ENCODE measurements at places on chromosomes 3 and 15.

GRCh38 chr15:72515591-72516389 is 41.7 kb downstream of the ARIH1 start:
- no peak for DNase-seq

DNA sequence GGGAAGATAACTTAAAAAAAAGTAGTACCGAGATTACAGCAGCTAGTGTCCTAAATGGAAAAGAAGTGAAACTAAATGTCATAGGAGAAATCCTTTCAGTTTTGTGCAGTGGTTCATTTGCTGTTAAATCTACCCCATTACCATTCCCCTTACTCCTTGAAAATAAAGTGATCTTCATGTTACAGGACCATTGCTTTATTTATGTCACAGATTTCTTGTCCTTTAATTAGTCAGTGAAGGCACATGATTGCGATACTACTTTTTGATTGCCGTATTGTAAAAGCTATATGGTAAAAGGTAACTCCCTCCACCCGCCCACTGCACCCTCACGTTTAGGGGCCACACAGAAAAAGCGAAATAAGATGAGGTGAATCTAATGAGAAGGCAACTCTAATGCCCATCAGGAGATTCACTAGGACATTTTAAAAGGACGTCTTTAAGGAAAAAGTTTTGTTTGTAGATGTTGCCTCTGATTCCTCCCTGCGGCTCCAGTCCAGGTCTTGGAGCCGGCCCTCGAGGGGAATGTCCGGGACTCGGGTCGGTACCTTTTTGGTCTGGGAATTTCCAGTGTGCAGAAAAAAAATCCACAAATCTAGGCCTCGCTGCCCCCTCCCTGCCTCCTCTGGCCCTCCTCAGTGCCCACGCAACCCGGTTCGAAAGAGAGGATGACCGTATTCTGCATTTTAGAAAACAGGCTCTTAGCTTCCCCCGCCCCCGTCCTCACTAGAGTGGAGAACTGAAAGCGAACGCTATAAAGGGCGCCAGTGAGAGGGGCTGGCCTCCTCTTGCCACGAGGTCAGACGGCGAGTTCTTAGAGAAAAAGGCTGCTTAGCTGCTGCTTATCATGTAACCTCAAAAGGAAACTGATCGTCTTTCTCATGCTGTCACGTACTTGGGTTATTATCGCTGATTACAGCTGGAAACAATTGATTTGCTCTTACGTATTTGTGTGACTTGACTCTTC is 21.8 kb upstream of the NFKBIZ start:
- peak; percentile 57 for DNase-seq

GRCh38 chr15:67065531-67066005 is at the start of gene SMAD3:
SMAD3 (plus strand) TSS chr15:67065602; CDS start chr15:67066155, 553 bp downstream.
- DNase-seq: peak; percentile 94

DNA sequence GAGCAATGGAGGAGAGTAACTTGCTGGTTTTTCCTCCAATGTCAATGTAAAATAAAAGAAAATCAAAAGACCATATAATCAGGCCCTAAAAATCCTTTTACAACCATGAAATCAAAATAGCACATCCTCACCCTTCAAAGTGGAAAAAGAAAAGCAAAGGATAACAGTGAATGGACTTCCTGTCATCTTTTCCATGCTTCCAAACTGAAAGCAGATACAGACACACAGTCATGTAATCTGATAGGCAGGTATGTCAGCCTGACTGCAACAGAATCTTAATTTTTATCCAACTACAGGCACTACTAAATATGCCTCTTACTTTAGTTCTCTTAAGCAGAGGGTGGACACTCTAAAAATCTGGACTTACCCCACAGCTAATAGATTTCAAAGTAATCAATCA is 27.8 kb upstream of the IGDCC4 start:
- no peak for DNase-seq

GRCh38 chr3:115165266-115165665 is 18.2 kb upstream of the ZBTB20 start:
- no peak for DNase-seq

- DNase-seq: no peak
Measured at GRCh38 chr3:135965129-135965505, 411 bp upstream of the PPP2R3A start.

DNA sequence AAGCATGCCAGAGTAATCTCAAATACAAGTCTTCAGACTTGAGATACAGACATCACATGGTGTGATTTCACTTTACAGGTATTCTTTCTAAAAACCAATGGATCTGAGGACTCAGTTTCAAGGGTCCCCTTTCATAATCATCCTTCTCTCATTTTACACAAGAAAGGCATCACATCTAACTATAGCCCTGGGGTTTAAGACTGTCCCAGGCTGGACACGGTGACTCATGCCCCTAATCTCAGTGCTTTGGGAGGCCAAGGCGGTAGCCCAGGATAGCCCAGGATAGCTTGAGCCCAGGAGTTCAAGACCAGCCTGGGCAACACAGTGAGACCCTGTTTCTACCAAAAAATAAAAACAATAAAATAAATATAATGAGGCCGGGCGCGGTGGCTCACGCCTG is 36.4 kb downstream of the UBP1 start:
- no peak for DNase-seq

GRCh38 chr3:122092460-122093165 is 37.5 kb downstream of the CD86 start:
- DNase-seq: no peak

- no peak for DNase-seq
Measured at GRCh38 chr3:54870423-54870822, 57.4 kb downstream of the LRTM1 start.

- DNase-seq: no peak
Measured at GRCh38 chr3:15283702-15284101, 48.7 kb downstream of the SH3BP5 start.

- DNase-seq: no peak
Measured at GRCh38 chr15:96209285-96209735, 121.2 kb upstream of the NR2F2 start.

- DNase-seq: no peak
Measured at GRCh38 chr15:35673093-35673684, 127.2 kb upstream of the DPH6 start.

DNA sequence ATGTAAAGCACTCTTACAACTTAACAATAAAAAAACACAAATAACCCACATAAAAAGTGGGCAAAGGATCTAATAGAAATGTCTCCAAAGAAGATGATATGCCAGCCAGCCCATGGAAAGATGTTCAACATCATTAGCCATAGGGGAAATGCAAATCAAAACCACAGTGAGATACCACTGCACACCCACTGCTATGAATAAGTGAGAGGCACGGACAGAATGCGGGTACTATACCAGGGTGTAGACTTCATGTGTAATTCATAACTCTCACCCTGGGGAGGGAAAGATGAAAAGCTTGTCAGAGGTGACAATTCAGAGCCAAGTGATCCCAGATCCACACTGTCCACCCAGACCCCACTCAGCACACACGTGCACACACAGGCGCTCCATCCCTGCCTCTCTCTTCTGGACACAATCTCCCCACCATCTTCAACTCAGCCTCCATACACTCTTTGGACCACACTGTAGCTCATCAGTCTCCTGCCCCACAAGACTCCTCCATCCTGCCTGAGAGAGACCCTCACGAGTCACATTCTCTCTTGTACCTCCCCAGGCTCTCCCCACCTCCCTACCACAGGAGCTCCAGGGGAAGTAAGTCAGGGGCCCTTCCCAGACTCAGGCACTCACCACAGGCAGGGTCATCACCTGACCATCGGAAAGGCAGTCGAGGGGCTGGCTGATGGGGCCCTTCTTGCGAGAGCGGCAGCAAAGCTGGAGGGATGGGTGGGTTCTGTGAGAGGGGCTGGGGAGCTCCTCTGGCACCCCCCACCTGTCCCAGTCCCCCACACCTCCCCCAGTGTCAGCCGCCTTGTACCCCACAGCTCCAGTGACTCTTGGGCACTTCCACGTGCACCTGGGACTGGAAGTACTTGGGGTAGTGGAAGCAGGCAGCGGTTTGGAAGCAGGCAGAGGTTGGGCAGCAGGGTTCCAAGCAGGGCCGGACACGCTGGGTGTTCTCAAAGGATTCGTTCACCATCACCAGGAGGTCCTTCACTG is 21.3 kb downstream of the PLA2G4E start:
- no peak for DNase-seq

- DNase-seq: no peak
Measured at GRCh38 chr3:52014613-52015012, 18.9 kb upstream of the RPL29 start.

- DNase-seq: no peak
Measured at GRCh38 chr3:128409624-128410581, 56.8 kb downstream of the DNAJB8 start.

- no peak for DNase-seq
Measured at GRCh38 chr3:124320976-124321375, 329.1 kb upstream of the ROPN1 start.

DNA sequence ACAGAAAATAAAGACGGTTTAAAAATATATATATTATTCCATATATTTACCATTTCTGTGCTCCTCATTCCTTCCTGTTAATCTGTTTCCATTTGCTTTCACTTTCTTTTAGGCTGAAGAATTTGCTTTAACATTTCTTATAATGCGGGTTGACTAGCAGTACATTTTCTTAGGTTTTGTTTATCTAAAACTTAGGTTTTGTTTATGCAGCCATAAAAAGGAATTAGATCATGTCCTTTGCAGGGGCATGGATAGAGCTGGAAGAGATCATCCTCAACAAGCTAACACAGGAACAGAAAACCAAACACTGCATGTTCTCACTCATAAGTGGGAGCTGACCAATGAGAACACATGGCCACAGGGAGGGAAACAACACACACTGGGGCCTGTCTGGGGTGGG is 578.1 kb downstream of the FHIT start:
- DNase-seq: no peak

GRCh38 chr3:159866201-159866746 is 122.4 kb upstream of the IL12A start:
- DNase-seq: no peak

DNA sequence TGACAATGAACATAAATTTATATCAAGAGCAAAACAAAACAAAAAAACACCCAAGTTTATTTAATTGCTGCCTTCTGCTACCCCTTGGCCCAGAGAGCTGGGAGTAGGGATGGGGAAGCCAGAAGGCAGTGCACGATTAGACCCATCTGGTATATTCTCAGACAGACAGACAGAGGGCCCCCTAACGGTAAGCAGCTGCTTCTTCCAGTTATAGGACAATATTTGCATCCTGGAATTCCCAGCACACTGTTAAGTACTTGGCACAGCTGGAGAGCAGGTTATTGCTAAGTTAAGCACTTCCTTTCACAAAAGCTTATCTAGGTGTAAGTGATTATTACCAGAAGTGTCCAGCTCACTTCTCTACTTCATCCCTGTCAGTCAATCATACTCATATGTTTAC is 39.3 kb downstream of the C2CD4B start:
- no peak for DNase-seq

- DNase-seq: no peak
Measured at GRCh38 chr3:124748560-124749198, 18.4 kb downstream of the UMPS start.

DNA sequence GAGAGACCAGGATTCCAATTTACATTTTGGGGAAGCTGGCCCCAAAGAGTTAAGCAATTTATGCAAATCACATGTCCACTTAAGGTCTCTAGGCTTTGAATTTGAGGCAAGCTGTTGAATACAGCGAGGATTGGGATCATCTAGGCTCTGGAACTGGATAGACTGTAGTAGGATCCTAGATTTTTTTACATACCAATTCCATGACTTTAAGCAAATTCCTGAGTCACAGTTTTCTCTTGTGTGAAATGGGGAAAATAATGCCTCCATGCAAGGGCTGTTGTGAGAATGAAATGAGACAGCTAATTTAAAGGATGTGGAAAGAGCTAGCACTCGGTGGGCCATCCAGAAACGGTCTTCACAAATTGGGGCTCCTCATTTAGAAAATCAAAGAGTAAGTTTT is 103.4 kb downstream of the MINAR1 start:
- DNase-seq: no peak

- DNase-seq: no peak
Measured at GRCh38 chr3:13931172-13931571, 51.3 kb upstream of the WNT7A start.

DNA sequence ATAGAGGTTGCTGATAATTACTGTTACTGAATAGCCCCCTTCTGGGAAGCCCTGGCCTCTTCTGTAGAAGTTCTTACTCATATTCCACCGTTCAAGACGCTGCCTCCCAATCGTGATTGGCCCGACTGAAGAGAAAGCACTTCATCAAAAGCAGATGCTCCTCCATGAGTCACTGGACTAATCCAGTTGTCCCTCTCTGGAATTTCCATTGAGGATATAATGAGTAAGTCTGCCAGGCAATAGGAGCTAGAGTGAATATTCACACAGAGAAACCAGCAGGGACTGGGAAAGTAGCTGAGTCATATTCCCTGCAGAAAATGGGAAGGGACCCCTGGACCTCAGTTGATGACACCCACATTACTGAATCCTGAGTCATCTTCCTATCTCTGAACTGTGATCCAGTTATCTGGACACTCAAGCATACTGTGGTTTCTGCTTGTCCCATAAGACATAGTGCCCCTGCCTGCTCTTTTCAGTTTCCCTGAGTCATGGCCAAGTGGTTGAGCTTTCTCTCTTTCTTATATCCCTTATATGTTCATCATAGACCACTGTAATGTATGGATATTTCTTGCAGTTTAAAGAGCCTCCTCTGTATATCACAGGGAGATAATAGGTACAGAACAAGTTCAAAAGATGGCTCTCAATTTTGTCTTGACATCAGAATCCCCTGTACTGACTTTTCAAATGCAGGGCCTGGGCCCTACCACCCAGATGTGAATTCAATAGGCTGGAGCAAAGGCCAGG is 151.2 kb upstream of the CDIN1 start:
- DNase-seq: peak; percentile 86

GRCh38 chr3:39485547-39485946 is 18.1 kb downstream of the MOBP start:
- no peak for DNase-seq

- no peak for DNase-seq
Measured at GRCh38 chr3:189953551-189953950, 167.1 kb downstream of the P3H2 start.

DNA sequence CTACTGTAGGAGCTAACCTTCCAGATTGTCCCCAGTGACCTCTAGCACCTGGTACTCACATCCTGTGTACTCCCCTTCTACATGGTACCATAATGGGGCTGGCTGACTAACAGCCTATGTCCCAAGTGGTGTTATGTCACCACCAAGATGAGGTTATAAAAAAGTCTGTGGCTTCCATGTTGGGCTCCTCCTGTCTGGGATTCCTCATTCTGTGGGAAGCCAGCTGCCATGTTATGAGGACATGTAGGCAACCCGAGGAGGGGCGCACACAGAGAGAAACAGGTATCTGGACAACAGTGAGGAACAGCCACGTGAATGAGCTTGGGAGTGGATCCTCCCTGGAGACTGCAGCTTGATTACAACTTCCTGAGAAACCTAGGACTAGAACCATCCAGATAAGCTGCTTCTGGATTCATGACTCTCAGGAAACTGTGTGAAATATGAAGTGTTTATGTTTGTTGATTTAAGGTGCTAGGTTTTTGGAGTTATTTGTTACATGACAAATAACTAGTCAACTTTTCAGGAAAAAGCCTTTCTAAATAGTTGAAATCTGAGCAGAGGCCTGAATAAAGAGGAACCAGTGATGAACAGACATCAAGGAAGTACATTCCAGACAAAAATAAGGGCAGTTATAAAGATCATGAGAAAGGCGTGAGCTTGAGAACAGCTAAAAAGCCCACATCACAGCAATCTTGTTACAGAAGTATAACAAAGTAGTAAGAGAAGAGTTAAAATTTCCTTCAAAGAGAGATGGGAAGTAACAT is 21.7 kb downstream of the GOLIM4 start:
- DNase-seq: no peak
